ENCODE measurements at places on chromosomes 16 and 17.
A peak's percentile ranks its signal among the peaks of the same experiment; 100 is the strongest.

- DNase-seq = peak; percentile 100
These were observed 6.7 kb downstream of the ITGA3 start for GRCh38 chr17:50062293-50063243.

- DNase-seq = no peak
These were observed 45.6 kb downstream of the MEAK7 start for GRCh38 chr16:84458606-84459532.

DNA sequence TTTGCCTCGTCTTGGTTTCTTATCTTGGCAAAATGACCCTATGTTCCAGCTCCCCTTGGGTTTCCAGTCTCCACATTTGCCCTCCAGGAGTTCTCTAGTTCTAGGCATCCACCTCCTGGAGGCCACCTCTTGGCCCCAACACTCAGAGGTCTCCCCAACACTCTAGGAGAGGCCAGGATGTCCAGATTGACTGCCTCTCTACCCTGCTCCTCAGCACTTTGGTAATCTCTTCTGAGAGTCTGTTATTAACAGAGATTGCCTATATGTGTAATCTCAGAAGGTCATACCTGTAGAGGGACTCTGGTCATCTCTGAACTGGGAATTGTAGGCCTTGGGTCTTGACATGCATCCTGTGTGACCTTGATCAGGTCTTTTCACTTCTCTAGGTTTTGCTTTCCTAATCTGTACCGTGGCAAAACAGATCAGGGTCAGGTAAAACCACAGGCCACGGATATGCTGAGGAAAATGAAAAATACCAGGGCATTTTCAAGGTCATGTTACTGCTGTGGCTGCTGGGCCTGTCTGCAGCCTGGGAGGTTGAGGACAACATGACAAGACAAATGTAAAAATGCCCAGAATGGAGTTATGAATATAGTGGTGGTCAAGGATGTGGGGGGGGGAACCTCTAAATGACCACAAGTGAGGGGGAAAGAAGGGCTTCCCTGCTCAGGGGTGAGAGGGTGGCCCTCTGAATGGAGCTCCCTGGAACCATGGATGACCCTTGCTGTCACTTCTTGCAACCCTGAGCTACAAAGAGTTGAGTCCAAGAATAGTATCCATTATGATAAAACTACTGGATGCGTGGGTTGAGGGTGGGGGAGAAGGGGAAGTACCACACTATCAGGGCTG is 5.0 kb upstream of the CCL4L2 start:
- no peak for DNase-seq

DNA sequence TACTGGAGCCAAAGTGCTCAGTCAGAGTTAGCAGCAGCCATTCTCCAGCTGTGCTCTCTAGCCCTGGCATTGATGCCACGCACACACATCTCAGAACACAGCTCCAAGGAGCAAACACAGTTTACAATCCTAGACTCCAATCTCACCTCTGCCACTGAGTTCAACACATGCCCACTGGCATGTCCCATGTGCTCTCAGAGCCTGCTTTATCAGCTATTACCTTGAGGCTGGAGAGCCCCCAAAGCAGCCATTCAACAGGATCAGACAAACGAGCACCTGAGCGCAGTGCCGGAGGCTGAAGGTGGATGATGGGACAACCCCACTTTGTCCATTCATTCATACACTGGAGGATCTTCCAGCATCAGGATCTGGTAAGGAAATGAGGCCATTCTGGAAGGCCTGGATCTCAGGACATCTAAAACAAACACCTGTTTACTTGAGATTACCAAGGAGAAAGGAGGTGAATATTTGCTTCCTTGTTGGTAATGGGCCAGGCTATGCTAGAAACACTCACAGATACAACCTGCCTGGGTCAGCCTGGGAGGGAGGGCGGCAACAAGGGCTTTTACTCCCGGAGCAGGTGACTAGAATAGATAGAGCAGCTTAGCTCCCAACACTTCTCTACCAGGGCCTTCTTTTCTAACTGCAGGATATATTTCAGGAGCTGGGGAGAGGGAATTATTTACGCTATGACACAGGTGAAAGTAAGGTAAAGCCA is 25.4 kb downstream of the RANBP10 start:
- no peak for DNase-seq

DNA sequence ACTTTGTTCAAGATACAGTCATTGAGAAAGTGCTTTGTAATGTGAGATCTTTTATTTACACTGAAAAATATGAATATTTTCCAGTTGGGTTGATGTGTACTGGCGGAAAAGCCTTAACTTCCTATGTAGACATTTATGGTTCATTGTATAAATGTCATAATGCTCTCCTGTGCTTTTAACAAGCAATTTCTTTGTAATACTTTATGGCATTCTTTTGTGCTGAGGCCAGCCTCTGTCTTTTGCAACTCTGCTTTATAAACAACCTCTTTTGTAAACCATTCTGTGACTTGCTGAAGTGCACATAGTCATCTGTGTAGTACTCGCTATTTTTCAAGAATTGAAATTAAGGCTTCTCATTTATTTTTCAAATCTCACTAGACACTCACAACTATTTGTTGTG is 291.2 kb downstream of the CDH11 start:
- DNase-seq = peak; percentile 1
